ENCODE measurements at places on chromosomes 2 and 18.

DNA sequence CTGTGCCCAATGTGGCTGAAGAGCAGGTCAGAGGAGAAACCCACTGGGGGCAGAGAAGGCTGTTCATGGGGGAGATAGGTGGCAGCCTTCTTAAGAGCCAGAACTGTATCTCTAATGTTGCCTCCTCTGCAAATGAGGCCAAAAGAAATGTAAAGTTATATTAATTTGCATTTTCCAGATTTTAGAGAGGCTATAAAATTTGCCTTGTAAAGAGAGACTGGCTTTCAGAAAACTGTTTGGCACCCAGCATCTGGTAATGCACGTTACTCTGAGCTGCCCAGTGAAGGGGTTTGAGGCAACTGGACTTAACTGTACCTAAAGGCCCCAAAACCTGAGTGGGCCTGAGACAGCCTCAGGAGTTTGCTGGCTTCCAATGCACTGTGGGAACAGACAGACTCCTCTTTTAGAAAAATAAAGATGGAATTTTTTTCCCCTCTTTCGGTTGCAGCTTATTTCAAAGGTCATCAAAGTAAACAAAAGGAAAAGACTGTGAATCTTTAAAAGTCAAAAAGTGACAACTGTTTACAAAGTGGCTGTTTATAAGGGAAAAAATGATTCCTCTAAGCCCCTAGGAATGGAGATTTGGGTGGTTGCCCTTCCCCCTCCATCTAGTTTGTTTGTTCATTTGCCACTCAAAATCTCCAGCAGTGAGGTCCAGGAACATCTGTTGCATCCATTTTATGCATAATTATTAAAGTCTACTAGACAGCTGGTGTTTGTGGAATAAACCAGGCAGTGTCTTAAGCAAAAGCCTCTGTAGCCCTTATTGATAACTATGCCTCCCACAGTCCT, 132.2 kb upstream of the ZFP36L2 start:
- DNase-seq = no peak

DNA sequence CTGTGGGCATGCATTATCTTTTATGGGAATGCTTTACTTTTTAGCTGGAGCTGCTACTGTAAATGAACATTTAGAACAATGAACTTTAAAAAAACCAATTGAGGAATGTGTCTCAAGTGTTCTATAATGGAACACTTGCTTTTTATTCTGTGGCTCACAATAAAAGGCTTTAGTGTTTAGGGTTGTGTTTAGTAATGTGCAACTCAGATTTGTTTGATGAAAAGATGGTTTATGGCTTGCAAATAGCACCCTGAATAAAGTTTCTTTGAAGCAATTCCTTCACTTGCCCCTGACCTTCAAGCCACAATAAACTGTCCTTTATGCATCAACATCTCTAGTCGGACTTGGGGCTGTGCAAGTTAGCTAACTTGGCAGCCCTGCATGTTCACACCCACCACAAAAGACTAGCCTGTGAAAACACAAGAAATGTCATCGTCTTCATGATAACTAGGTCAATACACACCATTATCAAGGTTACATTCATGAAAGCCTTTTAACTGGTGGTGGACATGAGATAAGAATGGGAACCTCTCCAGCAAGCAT, 98.7 kb downstream of the MYO1B start:
- no peak for DNase-seq

DNA sequence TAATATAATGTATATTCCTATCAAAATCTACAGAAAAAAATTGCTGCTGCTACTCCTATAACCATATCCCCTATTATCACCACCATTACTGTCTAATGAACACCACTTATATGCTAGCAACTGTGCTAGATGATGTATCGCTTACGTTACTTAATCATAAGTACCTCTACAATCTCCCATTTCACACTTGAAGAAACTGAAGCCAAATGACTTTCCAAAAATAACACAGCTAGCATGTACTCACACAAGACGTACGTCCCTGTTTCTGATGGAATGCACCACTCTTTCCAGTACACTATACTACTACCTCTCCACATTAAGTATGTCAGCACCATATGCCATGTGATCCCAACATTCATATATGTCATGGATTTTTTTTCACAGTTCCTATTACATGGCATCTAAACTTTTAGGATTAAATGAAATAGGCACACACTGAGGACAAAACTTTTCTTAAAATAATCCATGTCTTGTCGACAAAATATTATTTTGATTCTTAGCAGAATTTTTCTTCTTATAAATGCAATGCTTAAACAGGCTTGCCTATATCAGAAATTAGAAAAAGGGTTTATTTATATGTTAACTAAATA, 112.8 kb downstream of the NBAS start:
- DNase-seq = no peak

GRCh38 chr2:160269803-160270570, 69.9 kb upstream of the ITGB6 start:
- peak; percentile 85 for DNase-seq

- DNase-seq = no peak
Observed at GRCh38 chr2:120802867-120803484, 67.3 kb downstream of the GLI2 start.

DNA sequence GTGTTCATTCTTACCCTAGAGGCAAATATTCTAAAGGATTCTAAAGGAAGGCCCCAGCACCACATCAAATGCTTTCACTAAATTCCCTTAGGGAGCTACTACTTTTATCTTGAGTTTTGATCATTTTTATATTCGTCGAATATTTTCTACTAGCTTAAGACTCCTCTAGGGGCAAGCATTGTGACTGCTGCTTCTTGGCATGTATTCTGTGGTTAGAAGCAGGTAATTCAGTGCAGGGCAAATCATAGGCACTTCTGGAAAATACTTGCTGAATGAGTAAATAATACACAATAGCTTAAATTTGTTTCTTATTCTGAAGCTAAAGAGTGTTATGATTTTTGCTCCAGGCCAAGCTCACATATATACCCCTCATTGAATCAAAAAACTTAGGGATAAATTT, 136.4 kb downstream of the LRP2 start:
- DNase-seq = no peak

GRCh38 chr2:112749755-112750559, 14.5 kb downstream of the CKAP2L start:
- peak; percentile 55 for DNase-seq

DNA sequence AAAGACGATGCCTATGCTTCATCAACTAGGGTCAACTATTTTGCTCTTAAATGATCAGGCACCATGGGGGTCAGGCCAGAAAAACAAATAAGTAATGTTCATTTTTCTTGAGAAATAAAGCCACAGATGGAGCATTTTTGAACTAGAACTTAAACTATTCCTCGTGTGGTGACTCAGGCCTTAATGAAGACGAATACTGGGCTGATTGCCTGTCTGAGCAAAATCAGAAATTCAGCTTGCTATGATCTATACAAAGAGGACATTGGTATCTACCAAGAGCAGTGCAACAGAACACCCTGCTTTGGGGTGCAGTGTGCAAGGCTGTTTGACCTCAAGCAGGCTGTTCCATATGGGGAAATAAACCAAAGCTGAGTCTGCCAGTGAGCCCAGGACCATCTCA, 176.0 kb downstream of the NRP2 start:
- DNase-seq = no peak

- no peak for DNase-seq
Observed at GRCh38 chr2:48927355-48927754, 171.8 kb upstream of the LHCGR start.

DNA sequence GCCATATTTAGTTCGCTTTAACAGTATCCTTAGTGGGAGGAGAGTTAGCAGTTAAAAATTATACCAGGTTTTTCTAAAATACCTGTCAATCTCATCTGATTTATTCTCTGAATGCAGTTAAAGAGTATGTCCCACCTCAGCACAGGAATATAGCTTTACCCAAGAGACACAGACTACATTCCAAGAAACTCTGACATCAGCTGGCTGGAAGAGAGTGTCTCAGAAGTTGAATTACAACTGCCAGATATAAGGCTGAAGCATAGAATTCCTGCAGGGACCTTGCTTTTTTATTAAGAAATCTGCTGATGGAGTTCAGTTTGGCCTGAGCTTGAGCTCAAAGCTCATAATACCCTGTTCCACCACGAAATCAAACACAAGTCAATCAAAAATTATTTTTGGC, 25.4 kb upstream of the CNTNAP5 start:
- DNase-seq = no peak

GRCh38 chr2:127884436-127884835, 1.3 kb downstream of the AMMECR1L start:
- no peak for DNase-seq

- no peak for DNase-seq
Observed at GRCh38 chr2:14125624-14126293, 506.8 kb upstream of the LRATD1 start.

DNA sequence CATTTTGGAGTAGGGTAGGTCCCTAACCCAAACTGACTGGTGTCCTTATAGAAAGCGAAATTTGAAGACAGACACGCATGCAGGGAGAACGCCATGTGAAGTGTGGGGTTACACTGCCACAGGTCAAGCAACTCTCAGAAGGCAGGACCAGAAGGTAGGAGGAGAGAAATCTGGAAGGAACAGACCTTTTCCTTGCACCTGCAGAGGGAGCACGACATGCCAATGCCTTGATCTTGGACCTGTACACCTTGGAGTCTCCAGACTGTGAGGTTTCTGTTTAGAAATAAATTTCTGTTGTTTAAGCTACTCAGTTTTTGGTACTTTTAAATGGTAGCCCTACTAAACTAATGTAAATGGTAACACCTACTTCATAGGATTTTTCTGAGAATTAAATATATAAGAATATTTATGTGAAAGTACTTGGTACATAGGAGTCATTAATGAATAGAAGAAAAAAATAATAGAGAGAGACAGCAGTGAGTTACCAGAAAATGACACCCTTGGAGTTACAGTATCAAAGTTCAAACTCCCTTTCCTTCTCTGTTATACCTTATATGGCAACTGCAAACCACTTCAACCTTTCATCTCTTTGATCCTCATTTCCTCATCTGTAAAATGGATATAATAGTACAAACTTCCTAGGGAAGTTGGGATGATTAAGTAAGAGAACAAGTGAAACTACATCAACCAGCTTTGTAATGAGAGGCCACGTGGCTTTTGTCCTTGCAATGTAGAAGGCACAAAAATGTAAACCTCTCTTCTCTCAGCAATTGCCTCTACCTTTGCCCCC, 184.9 kb upstream of the PARD3B start:
- DNase-seq = no peak

DNA sequence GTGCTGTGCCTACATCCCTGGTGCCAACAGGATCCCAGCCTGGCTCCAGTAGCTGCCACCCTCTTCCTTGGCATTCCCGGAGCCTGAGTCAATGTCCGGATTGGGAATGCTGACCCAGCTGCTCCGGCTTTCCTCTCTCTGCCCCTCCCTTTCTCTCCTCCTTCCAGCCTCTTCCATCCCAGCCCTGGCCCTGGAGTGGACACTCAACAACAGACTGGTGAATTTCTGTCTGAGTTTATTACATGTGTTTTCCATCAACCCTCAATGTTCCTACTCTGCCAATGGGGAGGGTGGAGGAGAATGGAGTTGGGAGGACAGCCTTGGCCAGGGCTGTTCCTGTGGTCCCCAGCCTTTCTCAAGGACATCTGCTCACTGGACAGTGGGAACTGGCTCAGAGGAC, 917 bp upstream of the PRKAG3 start:
- DNase-seq = peak; percentile 80

DNA sequence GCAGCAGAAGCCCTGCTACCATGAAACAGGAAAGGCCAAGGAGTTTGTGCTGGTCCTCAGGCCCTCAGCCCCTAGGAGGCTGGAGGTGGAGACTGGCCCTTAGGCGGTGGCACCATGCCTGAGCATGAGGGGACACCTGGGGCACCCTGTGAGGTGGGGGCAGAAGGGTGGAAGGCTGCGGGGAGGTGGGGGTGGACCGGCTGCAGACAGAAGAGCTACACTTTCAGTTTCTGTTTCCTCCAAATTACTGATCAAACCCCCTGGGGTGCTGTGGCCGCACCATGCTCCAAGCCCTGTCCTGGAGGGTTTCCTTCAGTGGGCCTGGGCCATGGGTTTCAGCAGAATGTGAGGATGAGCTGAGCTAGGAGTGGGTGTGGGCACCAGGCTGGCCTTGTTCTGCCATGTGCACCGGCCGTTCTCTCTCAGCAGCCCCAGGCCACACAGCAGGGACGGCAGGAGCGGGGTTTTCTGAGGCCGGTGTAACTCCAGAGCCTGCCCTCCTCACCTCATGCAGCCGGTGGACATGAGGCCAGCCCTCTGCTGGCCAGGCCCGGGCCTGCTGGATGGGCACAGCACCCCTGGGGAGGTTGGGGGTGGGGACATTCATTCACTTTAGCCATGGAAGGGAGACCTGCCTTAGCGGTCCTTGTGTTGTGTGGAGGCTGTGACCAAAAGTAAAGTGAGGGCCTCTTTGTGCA, 51.5 kb downstream of the PLEKHB2 start:
- DNase-seq = no peak

- no peak for DNase-seq
Observed at GRCh38 chr2:227506456-227506855, 34.5 kb downstream of the AGFG1 start.

DNA sequence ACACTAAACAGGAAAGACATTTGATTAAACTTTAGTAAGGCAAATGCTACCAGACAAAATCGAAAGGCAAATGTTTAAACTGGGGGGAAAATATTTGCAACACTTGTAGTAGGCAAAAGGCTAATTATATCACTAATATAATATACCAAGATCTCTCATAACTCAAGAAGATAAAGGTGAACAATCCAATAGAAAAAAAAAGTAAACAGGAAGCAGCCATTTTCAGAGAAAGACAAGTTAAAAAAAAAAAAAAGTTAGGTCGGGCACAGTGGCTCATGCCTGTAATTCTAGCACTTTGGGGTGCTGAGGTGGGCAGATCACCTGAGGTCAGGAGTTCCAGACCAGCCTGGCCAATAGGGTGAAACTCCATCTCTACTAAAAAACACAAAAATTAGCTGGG, 4.4 kb upstream of the ACTG2 start:
- DNase-seq = no peak

DNA sequence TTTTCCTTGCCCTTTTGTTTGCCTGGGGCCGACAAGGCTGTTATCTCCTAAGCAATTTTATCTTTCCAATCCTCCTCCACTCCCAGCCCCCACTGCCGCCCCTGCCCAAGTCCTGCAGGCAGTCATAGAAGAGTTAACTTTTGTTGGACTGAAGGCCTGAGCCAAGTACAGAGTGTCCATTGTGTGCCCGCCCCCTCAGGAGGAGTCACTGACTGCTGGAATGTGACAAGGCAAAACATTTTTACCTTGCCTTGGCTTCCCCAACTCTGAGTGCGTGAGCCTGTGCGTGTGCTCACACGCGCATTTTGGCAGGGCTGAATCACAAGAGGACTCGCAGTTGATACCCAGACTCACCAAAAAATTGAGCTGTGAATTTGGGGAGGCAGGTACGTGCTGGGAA, 16.2 kb downstream of the SETBP1 start:
- DNase-seq = no peak

- DNase-seq = peak; percentile 31
Observed at GRCh38 chr18:12658426-12659138, 675 bp upstream of the SPIRE1 start.

DNA sequence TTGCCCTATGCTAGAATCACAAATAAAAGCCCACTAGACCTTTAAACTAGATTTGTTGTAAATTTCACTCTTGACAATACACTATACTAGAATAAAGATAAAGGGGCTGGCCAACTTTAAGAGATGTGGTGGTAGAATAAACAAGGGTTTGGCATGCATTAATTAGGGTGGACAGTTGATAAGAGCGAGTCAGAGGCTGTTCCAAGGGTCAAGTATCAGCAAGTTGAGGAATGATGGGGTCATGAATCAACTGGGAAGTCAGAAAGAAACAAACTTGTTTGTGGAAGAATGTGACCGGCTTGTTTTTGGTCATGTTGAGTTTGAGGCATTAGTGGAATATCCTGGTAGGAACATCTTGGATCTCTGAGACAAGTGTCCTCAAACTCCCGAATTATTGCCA, 398.3 kb upstream of the TNP1 start:
- DNase-seq = no peak

GRCh38 chr2:160917850-160918249, 242.4 kb upstream of the TANK start:
- DNase-seq = no peak

All from tibial artery (tissue), 4 donors.